IMR-90 (cell line): ENCODE measurements at places on chromosomes 1 and 21. TPM values are rescaled to one million over a fixed set of nuclear protein-coding genes. Genes with fewer than 3 reads are reported as not detected.
A peak's percentile ranks its signal among the peaks of the same experiment; 100 is the strongest.

DNA sequence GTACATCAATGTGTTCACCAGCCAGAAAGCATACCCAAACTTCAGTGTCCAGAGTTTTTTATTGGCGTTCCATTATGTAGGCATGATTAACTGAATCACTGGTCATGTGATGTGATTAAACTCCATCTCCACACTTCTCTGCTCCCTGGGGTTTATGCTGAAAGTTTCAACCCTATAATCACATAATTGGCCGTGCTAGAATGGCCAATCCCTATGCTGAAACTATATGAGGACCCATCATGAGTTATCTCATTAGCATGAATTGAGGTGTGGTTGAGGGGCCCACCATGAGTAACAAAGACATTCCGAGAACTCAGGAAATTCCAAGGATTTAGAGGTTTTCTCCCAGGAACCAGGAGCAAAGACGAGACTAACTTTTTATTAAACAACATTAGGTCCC is 31.8 kb upstream of the FBXO28 start:
- DNase-seq = peak; percentile 12
- H3K27ac ChIP-seq = no peak overlapping the region
- H3K36me3 ChIP-seq = no peaks in the 10 kb centered on the region
- no peaks in the 10 kb centered on the region for H3K27me3 ChIP-seq
- no peak overlapping the region for H3K4me3 ChIP-seq

The HSD3B2 gene
- not detected in 2 replicates for total RNA-seq

The CD34 gene
- under 0.01 TPM in 1 of 2 replicates, not detected in the other for total RNA-seq

The SPRR2B gene
- not detected in 2 replicates for total RNA-seq
